Breast epithelium (tissue), 4 donors: ENCODE measurements at places on chromosomes 11 and 22. TPM values are rescaled to one million over a fixed set of nuclear protein-coding genes. Genes with fewer than 3 reads are reported as not detected.

GRCh38 chr22:48173773-48174160, 1411.3 kb downstream of the TBC1D22A start:
- no peaks in the 10 kb centered on the region for H3K36me3 ChIP-seq
- H3K27me3 ChIP-seq, result no peaks in the 10 kb centered on the region
- no peaks in the 10 kb centered on the region for H3K4me1 ChIP-seq
- H3K4me3 ChIP-seq, result no peak overlapping the region
- H3K27ac ChIP-seq, result no peak overlapping the region

DNA sequence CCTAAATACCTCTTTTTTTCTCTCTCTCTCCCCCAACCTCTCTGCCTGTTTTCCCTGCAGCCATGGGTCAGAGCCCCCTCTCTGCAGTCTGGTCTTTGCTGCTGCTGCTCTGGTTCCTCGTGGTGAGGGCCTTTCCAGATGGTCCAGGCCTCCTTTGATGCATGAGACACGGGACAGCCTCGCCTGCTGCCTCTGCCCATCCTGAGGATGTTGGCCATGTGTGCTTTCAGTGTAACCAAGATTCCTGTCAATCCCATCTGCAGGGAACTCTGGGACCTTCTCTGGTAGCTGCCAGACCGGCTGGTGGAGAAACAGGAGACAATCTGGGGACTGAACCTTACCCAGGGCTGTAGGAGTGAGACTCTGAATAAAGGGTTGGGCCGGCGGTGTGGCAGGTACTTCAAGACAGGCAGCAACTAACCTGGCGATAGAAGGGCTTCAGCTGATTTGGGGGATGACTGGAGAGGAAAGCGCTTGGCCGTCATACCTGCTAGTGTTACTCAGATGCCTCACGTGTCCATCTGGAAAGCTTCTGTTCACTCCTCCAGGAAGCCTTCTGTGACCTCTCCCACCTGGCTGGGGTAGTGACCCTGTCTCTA, 7.1 kb downstream of the CHRNA10 start:
- H3K27ac ChIP-seq, result no peak overlapping the region
- no peaks in the 10 kb centered on the region for H3K4me1 ChIP-seq
- no peak overlapping the region for H3K4me3 ChIP-seq
- peaks cover 6% of the 10 kb centered on the region for H3K36me3 ChIP-seq

DNA sequence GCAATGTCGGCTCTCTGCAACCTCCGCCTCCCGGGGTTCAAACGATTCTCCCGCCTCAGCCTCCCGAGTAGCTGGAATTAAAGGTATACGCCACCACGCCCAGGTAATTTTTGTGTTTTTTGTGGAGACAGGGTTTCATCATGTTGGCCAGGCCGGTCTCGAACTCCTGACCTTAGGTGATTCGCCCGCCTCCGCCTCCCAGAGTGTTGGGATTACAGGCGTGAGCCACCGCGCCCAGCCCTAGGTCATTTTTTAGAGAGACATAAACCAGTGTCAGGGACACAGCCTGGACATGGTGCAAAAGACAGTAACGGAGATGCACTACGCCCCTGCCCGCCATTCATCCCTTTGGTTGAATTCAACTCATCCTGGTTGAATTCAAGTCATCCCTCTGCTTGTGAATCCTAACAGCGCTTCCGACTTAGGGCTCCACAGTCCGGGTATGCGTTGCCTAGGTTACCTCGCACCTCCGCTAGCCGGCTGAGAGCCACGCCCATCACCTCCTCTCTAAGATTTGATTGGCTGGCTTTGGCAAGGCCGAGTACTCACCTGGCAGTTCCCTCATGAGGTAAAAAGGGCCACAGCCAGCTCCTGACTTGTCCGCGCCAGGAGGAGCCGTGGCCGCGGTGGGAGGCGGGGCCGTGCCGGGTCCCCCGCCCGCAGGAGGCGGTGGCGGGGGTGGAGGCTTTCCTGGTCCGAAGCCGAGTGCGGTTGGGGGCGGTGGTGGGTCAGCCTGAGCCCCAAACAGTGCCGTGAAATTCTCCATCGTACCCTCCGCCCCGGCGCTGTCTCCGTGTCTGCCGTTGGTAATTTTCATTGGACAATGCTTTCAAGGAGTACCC, at the start of gene MED19:
Gene MED19, minus strand, starts transcription at position 802 of the 842 bp plus-strand sequence. Its CDS starts 36 bp downstream, at position 766.
- peaks cover 4% of the 10 kb centered on the region for H3K4me1 ChIP-seq
- peak; percentile 80 for DNase-seq
- no peaks in the 10 kb centered on the region for H3K36me3 ChIP-seq

The OR52I2 gene
- total RNA-seq, result not detected

The NLRP10 gene
- not detected for total RNA-seq
